ENCODE measurements at places on chromosomes 1 and 21. TPM values are rescaled to one million over a fixed set of nuclear protein-coding genes. Genes with fewer than 3 reads are reported as not detected.

MYOG gene
- not detected for total RNA-seq

PROX1 gene
- not detected for total RNA-seq

C1orf94 gene
- not detected for total RNA-seq

HMCN1 gene
- total RNA-seq, result 0.34 TPM

LYPD8 gene
- total RNA-seq, result not detected

NHLH2 gene
- not detected for total RNA-seq

HUNK gene
- 0.48 TPM for total RNA-seq

TESK2 gene
- total RNA-seq, result 6.5 TPM

PPM1J gene
- total RNA-seq, result not detected

FAM167B gene
- 1.1 TPM for total RNA-seq

GRCh38 chr21:37546299-37546908 lies 179.8 kb downstream of the DYRK1A start:
- DNase-seq, result no peak

DNA sequence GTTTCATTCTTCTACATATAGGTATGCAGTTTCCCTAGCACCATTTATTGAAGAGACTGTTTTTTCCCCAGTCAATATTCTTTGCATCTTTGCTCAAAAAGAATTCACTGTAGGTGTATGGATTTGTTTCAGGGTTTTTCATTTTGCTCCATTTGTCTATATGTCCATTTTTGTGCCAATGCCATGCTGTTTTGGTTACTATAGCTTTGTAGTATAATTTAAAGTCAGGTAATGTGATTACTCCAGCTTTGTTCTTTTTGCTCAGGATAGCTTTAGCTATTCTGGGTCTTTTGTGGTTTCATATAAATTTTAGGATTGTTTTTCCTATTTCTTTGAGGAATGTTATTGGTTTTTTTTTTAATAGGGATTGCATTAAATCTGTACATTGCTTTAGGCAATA lies 15.9 kb upstream of the SMAP2 start:
- no peak for DNase-seq

DNA sequence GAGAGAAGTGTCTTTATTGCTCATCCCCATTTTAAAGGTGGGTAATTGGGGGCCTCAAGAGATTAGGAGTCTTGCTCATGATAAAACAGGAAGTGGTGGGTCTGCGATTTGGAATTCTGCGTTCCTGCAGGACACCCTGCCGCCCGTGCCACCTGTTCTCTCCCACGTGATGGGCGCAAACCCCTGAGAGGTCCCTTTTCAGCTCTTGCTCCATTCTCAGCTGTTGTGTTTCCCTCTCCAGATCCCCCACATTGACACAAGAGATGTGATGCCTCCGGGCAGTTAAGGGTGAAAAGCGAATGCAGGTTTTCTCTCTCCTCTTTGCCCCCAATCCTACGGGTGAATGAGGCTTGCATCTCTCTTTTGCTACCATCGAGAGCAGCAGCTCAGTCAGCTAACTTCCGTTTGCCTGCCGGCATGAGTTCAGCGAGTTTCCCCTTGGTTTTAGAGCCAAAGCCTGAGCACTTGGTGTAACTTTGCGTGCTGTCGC lies 57.5 kb downstream of the KIF26B start:
- no peak for DNase-seq

GRCh38 chr1:110048923-110049601 lies 14.6 kb downstream of the STRIP1 start:
- DNase-seq, result no peak

GRCh38 chr1:207825719-207826556 lies 74.1 kb downstream of the CD46 start:
- peak; percentile 73 for DNase-seq

GRCh38 chr1:15748264-15748663 lies 6.0 kb downstream of the TMEM82 start:
- no peak for DNase-seq

- DNase-seq, result peak; percentile 80
Observed at GRCh38 chr1:39105061-39105840, 79.1 kb downstream of the NDUFS5 start.

DNA sequence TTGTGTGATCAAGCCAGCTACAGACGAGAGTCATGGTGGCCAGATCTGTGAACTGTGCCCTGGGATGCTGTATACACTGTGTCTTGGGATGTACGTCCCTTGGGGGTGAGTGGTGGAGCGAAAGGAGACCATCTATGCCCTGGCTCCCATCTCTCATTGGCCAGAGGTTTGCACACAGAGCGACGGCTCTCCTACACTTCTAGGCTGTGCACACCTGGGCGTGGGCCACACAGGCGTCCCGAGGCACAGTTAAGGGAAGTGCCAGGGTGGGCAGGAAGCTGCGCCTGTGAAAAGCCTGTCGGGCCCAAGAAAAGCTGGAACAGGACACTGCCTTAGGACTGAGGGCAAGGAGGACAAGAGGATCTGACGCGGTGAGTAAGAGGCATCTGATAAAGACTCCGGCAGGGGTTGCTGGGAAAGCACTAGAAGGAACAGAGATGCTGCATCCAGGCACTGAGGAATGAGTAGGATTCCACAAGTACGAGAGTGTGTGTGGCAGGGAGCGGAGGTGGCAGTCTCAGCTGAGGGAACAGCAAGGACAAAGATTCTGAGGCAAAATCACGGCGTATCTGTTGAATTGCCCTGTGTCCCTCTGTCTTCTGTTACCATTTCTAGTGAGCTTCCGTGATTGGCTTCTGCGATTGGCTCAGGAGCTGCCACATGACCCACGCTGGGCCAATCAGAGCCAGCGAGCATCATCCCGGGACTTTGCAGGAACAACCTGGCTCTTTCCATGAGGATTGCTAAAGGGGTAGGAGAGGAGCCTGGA lies 67.9 kb upstream of the ZBTB40 start:
- no peak for DNase-seq

GRCh38 chr1:90417126-90417525 lies 300.0 kb downstream of the BARHL2 start:
- DNase-seq, result no peak

DNA sequence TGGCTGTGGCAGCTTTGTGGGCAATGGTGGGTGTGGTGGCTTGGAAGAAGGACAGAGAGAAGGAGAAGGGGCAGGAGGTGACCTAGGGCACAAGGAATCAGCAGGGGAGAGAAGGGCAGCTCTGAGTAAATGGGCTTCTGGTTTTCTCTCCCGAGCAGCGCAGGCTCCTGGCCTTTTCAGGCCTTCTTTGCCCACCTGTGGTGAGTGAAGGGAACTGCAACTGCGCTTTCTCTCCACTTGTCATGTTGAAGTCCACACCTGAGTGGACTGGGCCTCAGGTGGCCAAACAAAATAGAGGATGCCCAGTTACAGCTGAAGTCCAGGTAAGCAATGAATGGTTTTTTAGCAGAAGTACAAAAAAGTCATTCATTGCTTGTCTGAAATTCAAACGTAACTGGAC lies 29.4 kb upstream of the KCNA10 start:
- no peak for DNase-seq

GRCh38 chr1:111221633-111222291 lies 5.8 kb upstream of the CHI3L2 start:
- peak; percentile 57 for DNase-seq

DNA sequence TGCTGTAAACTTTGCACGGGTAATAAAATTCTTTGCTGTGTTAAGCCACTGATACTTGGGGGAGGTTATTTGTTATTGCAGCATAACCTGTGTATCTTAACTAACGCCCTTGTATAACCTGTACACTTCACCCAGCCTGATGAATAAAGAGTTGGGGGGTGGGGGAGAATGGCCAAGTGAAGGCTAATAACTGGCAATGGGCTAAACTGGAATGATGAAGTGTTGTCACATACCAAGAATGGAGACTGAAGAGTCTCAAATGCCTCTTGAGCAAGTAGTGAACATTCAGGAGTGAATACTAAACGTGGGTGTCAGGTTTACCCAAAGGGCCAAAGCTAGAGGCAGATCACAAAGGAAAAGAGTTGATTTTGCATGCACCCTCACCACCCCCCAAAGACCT lies 169.4 kb downstream of the C1orf94 start:
- DNase-seq, result no peak

- no peak for DNase-seq
Observed at GRCh38 chr1:27599605-27600497, 4.1 kb downstream of the AHDC1 start.
